ENCODE measurements at places on chromosomes 5 and 9.

GRCh38 chr5:126561908-126562307, 33.1 kb downstream of the ALDH7A1 start:
- DNase-seq: no peak

GRCh38 chr9:107487521-107488374, 1.8 kb downstream of the KLF4 start:
- DNase-seq: peak; percentile 23

- DNase-seq: no peak
Observed at GRCh38 chr5:131720714-131721113, 76.1 kb downstream of the FNIP1 start.

GRCh38 chr9:7802666-7803065, 3.1 kb upstream of the DMAC1 start:
- no peak for DNase-seq

- no peak for DNase-seq
Observed at GRCh38 chr5:310516-310915, 11.0 kb upstream of the AHRR start.

- DNase-seq: no peak
Observed at GRCh38 chr5:148443241-148443640, 59.5 kb downstream of the FBXO38 start.

GRCh38 chr9:135218331-135219225, 131.1 kb downstream of the OLFM1 start:
- DNase-seq: no peak

DNA sequence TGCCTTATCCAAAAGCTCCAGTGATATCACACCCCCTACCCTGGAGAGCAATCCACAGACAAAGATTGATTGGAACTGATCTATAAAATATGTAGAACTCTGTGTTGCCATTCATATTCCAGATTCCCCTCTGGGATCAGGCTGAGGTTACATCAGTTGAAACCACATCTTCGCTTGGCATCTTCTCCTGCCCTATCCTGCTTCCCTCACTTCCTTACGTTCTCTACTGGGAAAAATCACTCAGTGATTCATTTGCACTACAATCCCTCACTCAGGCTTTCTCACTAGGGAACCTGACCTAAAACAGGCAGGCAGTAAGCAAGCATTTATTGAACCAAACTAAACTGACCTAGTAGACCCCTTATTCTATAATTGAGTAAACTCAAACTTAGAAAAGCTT, 111.7 kb downstream of the ESM1 start:
- DNase-seq: no peak
